ENCODE measurements at places on chromosomes 12 and 14. TPM values are rescaled to one million over a fixed set of nuclear protein-coding genes. Genes with fewer than 3 reads are reported as not detected.

- peak; percentile 4 for DNase-seq
Observed at GRCh38 chr14:60317609-60318008, 68.6 kb downstream of the PPM1A start.

DNA sequence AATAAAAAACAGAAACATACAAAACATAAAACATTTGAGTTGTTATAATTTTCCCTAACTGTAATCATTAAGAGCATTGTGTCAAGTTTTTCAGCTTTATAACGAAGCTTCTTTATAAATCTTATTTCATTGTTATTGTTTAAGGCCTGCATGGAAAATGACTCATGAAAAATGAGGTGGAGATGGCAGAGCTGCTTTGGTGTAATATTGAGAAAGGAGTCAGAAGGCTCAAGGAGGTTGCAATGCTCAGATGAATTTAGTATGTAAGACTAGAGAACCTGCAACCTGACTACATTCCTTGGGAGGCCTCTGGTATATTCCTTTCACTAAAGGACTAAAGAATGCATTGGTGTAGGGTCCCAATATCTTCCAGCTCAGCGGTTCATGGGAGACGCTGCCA, 61.5 kb downstream of the TMEM30B start:
- peak; percentile 40 for DNase-seq

- DNase-seq, result no peak
Observed at GRCh38 chr14:69260190-69260860, 367 bp downstream of the GALNT16 start.

DNA sequence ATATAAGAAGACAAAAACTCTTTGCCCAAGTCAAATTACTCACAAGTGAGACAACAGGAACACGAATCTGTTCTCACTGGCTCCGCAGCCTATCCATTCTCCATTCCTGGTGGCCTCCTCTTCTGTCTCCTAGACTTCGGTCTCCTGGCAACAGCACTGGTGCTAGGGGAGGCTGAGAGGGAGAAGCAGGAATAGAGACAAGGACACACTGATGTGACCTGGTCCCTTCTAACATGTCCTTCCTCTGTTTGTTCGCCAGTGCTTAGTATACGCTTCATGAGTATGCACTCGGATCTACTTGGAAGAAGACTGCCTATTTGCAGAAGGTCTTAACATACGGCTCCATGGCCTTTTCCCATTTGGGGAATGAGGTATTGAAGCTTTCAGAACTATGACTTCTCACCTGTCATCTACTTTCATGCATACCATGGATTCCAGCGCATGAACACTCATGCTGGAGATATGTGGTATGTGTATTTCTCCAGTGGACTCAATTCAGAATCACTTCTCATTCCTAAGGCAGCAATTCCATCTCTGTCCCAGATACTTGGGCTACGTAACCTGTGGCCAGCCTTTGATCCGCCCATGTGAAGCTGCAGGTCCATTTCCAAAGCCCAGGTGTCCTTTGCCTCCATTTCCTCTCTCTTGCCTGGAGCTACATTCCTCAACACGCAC, 33.9 kb downstream of the BHLHE41 start:
- peak; percentile 65 for DNase-seq

GRCh38 chr12:102478405-102479098, 1.8 kb downstream of the IGF1 start:
- peak; percentile 26 for DNase-seq

GRCh38 chr12:61111218-61111617, 1149.0 kb upstream of the USP15 start:
- DNase-seq, result no peak

DNA sequence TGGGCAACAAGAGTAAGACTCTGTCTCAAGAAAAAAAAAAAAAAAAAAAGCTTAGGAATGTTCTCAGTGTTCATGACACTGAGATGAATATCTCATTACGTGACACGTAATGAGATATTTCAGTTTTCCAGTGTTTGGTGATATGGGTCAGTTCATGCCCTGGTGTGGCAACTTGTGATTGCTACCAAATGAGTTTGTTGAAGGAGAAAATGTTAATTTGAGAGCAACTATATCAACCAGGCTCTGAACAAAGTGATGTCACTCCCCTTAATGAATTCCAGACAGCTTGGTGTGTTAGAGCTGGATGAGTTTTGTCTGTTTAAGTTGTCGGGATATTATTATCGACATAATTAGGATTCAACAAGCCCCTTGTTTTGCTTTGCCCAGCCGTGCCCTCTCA, 211.7 kb downstream of the DPF3 start:
- no peak for DNase-seq

DNA sequence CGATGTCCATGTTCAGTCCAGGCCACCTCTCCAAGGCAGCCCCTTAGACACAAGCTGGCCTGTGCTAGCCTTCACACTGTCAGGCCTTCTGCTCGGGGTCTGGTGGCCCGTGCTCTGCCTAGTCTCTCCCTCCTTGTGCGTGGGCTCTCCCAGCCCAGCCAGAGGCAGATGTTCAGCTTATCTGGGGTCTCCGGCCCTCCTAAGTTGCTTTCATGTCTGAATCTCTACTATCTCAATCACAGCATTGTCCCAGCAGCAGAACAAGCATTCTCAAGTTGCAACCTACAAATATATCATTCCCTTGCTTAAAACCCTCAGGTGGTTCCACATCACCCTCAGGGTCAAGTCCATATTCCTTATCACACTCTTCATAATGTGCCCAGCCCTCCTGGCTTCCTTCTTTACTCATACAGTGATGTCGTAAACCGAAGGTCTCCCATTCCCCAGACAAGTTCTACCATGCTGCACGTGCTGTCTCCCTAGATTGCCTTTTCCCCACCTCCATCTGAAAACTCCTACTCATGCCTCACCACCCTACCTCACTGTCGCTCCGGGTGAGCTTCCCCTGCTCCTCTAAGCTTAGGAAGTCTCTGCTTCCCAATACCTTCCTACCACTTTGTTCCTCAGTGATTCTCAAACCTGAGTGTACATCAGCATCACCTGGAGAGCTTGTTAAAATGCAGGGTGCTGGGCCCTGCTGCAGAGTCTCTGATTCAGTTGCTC, 1.5 kb downstream of the KRT73 start:
- DNase-seq, result no peak

DNA sequence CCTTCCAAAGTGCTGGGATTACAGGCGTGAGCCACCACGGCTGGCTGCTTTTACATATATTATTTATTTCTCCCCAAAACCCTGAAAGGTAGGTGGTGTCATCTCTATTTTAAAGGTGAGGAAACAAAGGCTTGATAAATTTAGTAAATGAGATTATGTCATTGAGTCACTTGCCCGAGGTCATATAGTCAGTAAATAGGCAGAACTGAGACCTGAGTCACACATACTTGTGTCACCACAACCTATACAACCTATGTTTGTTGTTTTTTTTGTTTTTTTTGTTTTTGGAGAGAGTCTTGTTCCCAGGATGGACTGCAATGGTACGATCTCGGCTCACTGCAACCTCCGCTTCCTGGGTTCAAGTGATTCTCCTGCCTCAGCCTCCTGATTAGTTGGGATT, 12.8 kb downstream of the TSFM start:
- DNase-seq, result peak; percentile 95

DNA sequence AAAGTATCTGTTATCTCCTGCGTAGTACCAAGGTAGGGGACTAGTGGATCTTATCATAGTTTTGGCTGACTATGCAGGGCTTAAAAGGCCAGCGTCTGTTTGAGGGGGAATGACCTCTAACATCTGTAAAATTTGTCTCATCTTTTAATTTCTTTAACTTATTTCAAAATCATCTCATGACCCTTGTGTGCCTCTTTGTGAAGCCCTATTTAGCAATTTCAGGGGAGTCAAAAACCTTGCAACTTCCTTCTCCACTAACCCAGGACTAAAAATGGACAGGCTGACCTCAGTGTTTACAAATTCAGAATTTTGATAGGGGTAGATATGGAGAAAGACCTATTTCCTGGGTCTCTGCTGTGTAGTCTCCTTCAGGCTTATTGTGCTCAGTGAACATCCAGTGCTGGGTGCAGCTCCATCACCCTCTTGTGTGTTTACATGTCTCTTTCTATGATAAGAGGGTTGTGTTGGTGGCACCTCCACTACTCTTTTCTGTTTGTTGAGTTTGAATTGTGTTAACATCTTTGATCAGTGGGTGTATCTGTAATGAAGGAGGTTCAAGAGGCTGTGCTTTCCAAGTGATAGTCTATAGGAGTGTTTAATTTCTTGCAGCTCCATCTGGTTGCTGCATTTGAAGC, 14.3 kb downstream of the NECAP1 start:
- no peak for DNase-seq

- no peak for DNase-seq
Observed at GRCh38 chr12:67788118-67788517, 139.6 kb downstream of the DYRK2 start.

DNA sequence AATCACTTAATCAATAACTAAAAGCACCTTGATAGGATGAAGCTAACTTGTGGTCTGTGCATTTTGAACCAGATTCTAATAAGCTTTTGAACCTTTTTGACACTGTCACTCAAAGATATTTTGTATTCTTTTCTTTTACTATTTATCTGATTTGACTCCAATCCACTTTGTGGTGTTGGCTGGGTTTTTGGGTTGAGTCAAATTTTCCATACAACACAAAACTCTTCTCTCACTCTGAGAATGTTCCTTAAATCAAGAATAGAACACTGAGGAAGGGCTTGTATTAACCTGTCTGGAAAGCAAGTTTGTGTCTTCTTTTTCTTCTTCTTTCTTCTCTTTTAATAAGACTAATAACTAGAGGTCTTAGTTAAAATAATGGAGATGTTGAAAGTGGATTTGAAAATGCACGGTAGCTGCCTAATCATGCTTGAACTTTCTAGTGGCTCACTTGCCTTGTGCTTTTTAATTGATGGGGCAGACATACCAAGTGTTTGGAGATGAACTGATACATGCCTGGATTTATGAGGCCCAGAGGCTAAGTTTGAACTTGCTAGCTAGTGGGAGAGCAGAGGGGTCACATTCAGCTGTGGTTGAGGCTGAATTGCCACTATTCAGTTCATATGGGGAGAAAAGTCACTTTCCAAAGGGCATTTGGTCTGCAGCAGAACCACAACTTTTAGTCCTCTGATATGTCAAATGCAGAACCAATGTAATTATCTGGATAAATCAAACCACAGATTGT, 93.5 kb upstream of the PTHLH start:
- no peak for DNase-seq

DNA sequence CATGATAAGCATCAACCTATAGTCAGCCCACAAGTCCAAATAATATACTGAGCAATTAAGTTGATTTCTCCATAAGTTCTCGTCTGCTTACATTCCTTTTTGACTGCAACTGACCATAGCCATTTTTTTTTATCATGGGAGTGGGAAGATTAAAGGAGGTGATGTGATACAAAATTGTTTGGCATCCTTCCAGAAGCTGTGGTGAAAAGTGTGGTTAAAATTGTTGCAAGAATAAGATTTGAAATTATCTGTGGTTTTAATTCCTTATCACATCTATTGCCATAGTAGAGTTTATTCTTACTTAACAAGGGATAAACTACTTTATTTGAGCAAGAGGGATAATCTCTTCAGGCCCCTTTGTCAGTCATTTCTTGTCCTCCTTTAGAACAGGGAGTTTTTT, 50.7 kb downstream of the LIN52 start:
- DNase-seq, result no peak

DNA sequence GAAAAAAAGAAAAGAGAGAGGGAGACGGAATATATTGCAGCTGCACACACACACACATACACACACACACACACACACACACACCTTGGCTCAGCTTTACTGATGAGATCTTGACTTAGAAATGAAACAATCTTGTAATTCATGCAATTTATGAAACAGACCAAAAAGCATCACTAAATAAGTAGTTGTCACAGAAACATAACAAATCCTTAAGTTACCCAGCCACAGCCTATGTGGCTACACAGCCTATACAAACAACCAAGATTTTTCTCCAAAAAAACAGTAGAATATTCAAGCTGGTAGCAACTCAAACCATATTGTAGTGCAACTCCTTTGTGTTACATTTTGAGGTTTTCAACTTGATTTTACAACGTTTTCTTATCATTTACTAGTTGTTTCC, 37.9 kb upstream of the GNG2 start:
- DNase-seq, result no peak

DNA sequence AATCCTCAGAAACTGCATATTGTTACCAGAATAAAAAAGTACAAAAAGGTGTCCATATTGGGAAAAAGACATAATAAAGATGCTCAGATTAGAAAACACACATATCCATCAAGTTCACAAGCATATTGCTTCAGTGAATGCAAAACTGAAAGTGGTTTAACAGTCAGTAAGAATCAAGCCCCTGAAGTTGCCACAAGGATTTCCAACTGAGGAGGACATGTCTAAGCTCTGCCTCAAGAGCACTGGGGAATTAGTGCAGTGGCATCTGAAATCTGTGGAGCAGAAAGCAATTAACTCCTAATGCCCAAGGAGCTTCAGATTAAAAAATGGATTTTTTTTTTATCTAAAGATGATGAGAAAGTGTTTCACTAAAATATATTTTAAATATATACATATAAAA, 113.2 kb downstream of the DENND5B start:
- no peak for DNase-seq

DNA sequence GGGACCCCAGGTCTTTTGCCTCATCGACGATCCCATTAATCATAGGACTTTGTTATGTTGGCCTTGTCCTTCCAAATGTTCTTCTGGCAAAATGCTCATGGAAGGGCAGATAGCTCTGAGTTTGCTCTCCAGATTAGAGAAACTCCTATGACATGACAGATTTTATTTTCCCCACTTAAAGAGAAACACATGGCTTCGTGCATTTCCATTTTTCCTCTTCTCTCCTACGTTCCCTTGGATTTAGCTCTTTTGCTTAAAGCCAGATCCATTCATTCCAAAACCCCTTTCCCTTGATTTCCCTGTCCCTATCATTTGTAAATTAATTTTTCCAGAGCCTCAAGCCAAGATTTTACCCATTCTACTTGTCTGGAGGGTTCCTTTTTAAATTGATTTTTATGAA, 2.9 kb downstream of the PRIMA1 start:
- DNase-seq, result no peak

DNA sequence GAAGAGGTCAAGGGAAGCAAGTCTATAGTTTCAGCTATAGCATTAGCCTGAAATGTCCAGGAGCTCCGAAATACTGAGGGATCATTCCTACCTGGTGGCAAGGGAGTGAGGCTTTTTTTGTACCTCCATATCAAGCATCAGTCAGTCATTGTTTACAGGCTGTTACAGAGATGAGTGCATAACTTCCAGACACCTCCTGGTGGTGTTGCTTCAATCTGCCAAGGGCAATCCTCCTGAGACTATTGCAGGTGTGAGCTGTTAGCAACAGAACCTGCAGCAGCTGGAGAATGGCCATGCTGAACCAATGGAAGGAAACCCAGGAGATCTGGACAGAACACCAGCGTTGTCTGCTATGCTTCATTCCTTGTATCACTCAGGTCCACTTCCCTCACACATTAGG, 80.0 kb upstream of the SLC8A3 start:
- DNase-seq, result peak; percentile 16

- DNase-seq, result no peak
Observed at GRCh38 chr12:23063206-23063605, 438.2 kb downstream of the ETNK1 start.

DNA sequence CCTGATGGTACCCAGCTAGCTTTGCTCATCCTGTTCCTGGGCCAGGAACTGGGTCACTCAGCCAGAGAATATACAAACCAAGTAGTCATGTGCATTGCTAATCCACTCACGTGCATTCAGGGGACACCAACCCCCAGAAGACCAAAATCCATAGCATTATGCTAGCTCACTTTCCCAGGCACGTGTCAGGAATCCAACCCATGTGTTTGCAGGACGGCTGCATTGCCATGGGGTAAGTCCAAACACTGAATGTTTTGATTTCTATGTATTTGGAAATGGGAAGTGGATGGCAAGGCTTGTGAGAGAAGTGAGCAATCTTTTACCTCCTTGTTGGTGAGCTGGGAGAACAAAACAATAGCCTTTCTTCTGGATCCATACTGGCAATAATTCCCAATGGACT, 87.1 kb upstream of the FOXN3 start:
- DNase-seq, result no peak

Gene RNASE2
- total RNA-seq, result not detected

Gene TAS2R13
- 0.38 TPM for total RNA-seq

Gene MMP17
- total RNA-seq, result 4.5 TPM

Gene PPP4R4
- total RNA-seq, result 23.8 TPM

Measured in bronchial epithelial cell (primary cell).